GM04503 (cell line): ENCODE measurements at places on chromosomes 5 and 9.

DNA sequence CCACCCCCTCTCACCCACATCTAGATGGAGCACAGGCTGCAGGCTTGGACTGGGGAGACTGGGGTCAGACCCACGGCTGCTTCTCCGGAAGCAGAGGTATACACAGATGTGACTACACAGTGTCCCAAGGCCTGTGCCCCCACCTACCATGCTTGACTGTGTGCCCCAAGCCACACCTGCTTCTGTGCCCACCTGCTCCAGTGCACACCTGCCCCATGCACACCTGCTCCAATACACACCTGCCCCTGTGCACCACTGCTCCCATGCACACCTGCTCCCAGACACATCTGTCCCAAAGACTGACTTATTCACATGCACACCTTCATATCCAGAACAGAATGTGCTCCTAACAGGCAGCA lies 5.5 kb upstream of the COL5A1 start:
- no peak for DNase-seq

DNA sequence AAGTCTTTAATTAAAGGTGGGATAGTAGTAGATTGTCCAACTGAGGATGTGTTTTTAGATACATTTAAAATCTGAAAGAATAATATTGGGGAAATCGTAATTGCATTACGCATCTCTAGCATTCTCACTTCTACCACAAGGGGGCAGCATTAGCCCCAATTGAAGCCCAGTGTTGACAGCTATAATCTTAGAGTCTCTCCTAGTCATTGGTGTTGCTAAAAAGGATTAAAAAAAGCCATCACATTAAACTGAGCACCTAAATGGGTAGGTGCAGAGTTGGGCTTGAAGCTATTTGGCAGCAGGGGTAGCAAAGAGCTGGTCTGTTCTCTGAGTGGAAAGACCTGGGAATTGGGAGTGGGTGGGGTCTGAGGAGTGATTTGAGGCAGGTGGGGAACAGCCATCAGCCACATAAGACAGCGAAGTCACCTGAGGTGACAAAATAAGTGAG lies 177.2 kb downstream of the OSTF1 start:
- peak; percentile 1 for DNase-seq

DNA sequence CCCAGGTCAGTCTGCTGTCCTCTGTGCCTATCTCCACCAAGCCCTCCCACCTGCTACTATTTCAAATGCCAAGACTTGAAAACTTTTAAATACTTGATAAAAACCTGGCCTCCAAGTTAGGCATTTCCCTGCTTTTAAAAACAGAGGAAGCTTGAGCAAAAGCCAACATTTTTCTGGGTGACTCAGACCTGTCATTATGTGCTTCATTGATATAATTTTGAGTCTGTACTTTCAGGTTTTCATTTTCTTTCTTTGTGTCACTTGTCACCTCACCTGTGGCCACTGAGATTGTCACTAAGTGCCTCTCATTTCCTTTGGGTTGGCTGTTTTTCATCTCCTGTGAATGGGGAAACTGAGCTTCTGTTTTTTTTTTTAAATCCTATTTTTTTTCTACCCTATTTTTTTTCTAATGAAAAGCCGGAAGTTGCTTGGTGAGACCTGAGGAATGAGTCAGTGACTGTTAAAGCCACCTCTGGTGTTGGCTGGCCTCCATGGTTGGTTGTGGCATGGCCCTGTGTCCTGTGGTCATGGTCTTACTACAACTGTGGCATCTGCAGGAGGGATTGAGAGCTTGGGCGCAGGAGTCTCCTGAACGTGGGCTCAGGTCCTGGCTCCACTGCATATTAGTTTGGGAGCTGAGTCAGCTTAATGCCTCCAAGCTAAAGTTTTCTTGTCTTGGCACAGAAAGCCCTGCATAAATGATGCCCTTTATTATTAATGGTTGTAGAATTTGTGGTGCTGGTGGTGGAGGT lies 56.7 kb downstream of the ARHGAP26 start:
- no peak for DNase-seq

GRCh38 chr9:119761812-119762211 lies 392.6 kb upstream of the BRINP1 start:
- no peak for DNase-seq

DNA sequence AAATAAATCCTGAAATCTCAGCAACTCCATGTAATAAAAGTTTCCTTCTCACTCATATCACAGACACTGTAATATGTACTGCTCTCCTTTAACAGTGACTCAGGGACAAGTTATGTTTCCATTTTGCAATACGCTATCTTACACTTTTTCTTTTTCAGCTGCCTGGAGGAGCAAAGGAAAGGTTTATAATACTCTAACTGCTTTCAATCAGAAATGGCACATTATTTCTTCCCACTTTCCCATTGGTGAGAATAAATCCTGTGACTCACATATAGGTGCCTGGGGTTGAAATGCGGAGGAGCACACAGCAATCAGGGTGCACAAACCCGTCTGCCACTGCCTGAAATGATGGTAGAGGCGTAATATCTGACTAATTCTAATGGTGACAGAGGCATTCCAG lies 186.6 kb downstream of the HINT1 start:
- DNase-seq = no peak

DNA sequence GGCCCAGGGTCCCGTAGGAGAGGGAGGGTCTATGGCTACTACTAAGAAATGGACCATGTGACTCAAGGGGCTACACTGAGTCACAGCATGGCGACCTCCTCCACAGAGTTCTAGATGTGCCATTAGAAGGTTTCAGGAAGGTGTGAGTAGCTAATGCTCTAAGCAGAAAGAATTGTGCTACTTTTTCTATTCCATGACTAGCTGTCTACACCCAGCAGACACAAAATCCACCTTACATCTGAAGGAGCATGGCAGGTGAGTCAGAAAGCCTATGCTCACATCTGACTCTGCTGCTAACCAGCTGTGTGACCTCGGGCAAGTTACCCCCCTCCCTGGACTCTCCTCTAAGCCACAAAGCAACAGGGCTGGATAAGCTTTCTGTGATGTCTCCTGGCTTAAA lies 14.4 kb upstream of the MEIKIN start:
- no peak for DNase-seq

DNA sequence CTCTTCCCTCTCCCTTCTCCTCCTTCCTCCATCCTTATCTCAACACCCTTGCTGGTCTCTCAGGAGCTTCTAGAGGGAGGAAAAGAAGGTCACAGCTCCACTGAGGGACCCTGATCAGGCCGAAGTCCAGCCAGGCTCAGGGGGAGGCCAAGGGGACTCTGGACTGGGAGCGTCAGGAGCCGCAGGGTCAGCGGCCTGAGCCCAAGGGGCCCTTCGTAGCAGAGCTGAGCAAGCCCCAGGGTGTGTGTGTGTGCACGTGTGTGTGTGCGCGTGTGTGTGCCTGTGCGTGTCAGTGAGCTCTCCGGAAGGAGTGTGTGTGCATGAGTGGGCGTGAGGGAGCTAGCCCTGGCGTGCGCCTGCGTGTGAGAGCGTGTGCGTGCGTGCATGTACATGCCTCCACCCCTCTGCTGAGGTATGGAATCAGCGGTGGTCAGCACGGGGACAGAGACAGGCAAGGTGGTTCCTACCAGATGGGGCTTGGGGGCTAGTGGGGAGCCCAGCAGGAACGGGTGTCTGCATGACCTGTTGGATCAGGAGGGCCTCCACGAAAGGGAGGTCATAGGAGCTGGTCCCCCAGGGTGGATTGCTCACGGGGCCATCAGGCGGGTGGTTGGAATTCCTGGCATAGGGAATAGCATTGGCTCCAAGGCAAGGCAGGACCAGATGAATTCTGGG lies 10.0 kb upstream of the AGPAT2 start:
- DNase-seq = no peak

GRCh38 chr9:88810826-88811225 lies 180.4 kb upstream of the S1PR3 start:
- no peak for DNase-seq

DNA sequence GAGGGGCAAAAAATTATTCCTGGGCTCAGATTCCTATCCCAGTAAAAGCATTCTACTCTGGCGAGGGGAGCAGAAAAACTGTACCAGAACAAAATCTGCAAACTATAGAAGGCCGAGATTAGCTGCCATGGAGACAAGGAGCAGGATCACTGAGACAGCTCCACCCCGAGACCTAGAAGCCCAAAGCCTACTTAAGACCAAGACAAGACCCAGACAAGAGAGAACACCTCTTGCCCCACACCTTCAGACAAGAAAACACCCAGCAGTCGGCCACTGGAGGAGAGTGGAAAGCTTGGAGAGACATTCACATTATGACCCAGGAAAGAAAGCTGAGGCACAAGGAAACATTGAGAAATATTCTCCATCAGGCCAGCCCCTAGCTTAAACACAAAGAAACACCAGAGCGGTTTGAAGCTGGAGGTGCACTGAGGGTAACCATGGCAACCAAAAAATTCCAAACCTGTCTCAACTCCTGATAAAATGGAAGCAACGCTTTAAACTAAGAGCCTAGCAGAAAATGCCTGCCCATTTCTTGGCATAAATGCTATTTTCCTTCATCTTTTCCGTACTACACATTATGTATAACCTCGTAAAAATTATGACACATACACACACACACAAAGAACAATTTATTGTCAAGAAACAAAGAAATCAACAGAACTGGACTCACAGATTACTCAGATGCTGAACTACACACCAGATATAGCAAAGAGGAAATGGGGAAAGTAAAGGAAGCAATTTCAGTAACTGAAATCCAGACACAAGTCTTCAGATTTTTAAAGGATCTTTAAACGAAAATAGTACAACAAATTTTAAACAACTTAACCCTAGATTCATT lies 53.8 kb upstream of the FTMT start:
- no peak for DNase-seq

- DNase-seq = no peak
Measured at GRCh38 chr9:110033869-110034268, 174.1 kb downstream of the C9orf152 start.

DNA sequence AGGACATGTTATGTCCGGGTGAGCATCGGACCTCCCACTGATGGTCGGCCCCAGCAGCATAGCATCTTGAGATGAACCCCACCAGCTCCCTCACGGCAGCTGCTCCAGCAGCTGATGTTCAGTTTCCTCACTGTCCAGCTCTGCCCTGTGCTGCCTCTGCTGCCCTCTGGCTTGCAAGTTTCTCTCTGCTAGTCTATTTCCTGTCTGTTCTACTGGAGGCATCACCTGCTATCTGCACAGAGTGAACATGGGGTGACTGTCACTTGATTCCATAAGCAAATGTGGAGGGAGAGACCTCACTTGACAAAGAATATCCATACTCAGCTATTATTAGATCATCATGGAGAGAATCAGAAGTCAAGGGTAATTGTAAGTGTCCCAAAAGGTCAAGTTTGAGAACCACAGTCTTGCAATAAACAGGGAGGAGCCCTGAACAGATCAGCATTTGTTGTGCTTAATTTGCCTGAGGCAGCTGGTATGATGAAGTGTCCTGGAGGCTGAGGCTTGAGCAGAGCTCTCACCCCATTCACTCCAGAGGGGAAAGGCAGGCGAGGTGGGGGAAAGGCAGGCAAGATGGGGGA lies 702.8 kb downstream of the SEMA5A start:
- DNase-seq = no peak

GRCh38 chr5:132668706-132669454 lies 4.9 kb upstream of the IL4 start:
- DNase-seq = no peak

DNA sequence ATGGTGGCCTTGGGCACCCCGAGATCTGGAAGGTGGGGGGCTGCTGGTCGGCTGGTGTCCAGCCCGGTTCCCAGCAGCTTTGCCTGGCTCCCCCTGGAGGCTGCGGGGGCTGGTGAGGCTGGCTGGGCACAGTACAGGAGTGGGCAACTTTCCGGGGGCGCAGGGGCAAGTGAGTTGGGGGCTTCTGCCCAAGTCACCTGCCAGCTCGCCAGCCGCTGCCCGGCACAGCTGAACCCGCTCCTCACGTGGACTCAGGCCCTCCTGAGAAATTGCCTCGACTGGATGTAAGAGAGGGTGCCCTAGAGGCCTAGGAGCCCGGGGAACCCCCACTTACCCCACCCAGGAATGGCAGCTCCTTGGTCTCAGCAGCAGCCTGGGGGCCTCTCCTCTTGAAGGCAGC lies 15.4 kb downstream of the KCNT1 start:
- no peak for DNase-seq

DNA sequence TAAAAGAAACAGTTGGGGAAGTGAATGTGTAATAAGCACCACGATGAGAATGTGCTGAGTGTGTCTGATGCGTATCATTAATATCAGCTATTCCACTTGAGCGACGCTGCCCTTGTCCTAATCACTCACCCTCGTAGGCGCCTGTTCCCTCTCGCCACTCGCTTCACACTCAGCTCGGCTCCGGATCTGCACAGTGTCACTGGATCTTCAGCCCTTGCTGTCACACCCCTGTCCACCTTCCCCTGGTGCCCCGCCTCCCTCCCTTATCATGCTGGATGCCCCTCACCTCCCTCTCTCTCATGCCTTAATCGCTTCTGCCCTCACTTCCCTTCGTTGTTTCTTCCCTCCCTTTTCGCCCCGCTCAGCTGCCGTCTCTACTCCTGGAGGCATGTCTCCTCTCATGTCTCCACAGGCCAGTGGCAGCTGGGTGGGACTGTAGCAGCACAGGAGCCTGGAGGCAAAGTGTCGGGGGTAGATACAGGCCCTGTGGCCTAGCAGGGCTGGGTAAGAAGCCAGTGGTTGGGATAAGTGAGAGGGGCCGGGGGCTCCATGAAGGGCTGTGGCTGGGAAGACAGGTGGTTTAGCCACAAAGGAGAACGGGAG lies 43.5 kb downstream of the ANKDD1B start:
- no peak for DNase-seq

- DNase-seq = no peak
Measured at GRCh38 chr5:147690595-147690994, 91.9 kb downstream of the JAKMIP2 start.

DNA sequence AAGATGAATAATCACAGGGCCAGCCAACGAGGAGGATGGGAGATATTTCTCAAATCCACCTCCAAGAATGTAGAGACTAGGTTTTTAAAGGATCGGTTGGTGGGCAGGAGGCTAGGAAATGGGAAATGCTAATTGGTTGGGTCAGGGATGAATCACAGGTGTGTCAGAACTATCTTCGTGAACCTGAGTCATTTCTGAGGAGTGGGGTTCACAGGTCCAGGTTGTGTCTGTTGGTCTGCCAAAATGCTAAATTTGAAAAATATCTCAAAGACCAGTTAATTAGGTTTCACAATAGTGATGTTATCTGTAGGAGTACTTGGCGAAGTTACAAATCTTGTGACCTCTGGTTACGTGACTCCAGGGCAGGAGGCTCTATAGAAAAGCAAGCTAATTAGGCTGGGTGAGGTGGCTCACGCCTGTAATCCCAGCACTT lies 2.6 kb upstream of the PLAA start:
- DNase-seq = no peak

DNA sequence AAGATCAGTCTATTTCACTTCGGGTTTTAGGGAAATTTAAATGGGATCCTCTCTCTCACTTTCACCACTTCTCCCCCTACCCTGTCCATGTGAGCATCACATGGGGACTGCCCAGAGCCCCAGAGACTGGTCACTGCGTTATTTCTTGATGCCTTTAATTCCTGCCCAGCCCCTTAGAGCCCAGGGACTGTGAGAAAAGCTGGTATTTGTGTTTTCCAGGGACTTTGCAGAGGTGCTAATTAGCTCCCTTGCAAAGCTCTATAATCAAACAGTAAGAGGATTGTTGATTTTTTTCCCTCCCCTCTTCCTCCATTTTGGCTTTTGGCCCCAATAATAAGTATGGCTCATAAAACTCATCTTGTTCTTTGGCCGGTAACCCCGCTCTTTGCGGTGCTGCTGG lies 35.6 kb downstream of the NTRK2 start:
- no peak for DNase-seq
